ENCODE measurements at places on chromosomes 6 and 20.

DNA sequence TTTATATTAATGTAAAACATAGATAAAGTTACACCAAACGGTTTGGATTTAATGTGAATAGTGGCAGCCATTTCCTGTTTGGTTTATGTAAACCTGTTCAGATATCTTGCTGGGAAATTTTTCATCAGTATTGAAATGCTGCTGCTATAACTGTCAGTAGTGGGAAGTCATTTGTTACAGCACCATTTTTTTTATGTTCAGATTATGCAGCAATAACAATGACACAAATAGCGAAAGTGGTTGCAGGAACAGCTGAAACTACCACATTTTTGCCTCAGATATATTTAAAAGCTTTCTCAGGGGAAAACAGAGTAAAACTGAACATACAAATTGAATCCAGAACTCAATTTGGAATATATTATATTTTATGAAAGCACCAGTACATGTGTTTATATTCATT lies 128.8 kb upstream of the SIM1 start:
- DNase-seq = no peak

GRCh38 chr20:58056021-58056591 lies 172.3 kb downstream of the ANKRD60 start:
- DNase-seq = no peak

GRCh38 chr6:17227403-17227802 lies 53.8 kb upstream of the RBM24 start:
- DNase-seq = no peak

DNA sequence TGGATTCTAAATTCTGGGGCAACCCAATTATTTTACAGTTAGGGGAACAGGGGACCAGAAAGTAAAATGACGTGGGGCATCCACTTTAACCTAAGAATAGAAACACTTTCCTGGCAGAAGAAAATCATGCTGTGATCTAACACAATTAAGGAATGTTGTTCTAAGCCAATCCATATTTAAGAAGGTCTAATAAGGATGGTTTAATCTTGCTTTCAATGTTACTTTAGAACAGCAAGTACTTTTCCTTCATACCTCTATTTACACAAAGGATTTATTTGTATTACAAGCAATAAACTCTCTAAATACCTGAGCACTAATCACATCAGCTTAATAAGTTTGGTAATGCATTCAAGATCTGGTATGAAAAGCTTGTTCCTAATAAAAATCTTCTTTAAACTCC lies 32.4 kb downstream of the SLC2A12 start:
- DNase-seq = no peak

DNA sequence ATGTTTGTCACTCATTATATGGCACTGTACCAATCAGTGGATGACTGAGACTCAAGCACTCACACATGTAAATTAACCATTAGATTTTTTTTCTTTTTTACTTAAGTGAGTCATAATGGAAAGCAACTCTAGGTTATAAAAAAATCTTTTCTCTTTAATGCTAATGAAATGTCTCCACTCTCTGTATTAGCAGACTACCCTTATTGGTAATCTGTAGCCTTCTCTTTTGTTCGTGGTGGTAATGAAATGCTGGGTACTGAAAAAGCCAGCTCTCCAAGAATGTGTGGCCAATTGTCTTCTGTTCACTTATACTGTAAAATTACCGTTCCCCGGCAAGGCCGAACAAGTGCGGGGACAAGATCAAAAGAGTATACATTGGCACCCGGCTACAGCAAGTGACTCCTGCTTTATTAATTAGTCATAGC lies 69.0 kb downstream of the AFG1L start:
- DNase-seq = no peak

All from NCI-H1930 (cell line).